Frontal cortex (tissue), 4 donors: ENCODE measurements at places on chromosomes 2 and 18.

- DNase-seq = no peak
These were observed 568 bp downstream of the TMEM131 start for GRCh38 chr2:97995026-97995733.

DNA sequence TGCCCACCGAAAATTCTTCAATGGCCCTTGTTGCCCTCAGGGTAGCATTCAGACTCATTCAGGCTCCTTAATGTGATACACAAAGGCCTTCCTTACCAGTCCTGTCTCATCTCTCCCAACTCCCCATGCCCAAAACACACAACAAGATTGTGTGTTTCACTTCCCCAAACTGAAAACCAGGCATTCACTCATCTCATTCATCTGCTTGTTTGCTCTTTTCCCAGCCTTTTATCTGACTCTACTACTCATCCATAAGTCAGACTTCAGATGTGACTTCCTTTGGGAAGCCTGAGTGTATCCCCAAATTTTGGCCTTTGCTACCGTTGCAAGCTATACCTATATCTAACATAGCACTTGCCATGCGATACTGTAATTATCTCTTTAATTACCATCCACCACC, 9.7 kb upstream of the SLC39A10 start:
- no peak for DNase-seq

DNA sequence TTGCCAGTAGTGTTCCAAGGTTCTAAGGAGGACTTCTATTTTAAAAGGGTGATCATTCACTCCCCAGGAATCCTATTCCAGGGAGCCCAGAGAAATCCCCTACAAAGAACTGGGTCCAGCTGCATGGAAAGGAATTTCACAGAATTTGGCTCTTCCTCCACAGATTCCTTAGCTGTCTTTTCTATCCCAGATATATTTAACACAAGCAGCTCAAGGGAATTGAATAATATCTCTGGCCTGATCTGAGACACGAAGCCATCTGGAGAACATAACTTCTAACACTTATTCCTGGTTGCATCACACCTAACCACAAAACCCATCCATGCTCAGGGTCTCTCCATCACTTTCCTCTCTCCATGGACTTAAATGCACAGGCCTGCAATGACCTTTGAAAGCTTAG, 306.7 kb upstream of the ACVR2A start:
- DNase-seq = no peak

DNA sequence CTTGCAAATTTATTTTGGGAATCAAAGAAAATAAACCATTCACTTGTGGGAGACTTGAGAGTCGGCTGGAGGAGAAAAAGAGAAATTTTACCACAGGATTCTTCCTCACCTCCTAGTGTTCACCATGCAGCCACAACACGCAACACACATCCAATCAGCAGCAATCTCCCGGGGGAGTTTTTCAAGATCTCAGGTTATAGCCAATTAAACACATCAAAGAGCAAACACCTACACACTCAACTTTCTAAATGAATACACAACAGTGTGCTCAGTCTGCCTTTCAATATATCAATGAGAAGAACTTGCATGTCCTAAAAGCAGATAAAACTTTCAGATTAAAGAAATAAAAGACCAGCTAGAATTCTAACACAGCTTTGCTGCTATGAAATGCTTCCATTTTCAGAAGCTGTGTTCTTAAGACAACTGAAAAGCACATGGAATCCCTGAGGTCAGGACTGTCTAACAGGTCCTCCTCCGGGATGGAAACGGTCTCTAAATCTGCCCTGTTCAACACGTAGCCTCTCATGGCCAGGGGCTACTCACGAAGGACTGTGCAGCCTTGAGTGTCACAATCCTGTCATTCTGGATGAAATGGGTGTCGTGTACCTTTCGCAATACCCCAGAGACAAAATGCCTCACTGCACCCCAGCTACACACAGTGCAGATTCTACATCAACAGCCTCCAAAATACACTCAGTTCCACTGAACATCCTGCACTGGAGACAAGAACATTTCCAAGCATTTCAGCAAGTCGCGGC, 84.2 kb downstream of the ZNF516 start:
- DNase-seq = no peak

DNA sequence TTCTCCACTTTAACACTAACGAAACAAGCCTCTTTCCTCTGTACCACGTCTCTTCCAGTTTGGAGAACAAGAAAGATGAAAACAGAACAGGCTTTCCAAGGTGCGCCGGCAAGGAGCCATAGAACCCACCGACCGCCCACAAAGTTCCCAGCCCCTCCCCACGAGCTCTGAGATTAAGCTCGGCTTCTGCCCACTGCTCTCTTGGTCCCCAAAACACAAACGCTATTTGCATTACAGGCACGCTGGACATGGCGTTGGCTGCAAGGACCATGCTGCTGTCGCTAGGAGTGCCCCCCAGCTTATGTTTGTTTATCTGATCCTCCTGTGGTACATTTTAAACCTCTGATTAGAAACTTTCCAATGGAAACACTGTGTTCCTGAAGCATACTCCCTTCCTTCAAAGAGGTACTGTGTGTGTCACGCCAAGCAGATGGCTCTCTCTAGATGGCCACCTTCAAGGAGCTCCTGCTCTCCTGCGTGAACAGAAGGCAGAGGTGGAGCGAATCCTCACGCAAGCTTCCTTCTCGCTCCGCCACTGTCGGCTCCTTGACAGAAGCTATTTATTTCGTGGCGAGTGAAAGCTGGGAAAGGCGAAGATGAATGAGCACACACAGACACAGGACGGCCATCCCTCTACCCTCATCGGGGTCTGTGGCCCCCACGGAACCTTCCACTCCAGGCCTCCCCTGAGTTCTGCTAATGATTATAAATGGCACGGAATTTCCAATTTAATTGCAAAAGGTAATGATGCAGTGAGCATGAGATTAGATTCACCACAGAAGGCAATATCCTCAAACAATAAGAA, 166.2 kb downstream of the EIPR1 start:
- DNase-seq = no peak

GRCh38 chr2:168072626-168073303, 174.6 kb downstream of the STK39 start:
- DNase-seq = no peak

DNA sequence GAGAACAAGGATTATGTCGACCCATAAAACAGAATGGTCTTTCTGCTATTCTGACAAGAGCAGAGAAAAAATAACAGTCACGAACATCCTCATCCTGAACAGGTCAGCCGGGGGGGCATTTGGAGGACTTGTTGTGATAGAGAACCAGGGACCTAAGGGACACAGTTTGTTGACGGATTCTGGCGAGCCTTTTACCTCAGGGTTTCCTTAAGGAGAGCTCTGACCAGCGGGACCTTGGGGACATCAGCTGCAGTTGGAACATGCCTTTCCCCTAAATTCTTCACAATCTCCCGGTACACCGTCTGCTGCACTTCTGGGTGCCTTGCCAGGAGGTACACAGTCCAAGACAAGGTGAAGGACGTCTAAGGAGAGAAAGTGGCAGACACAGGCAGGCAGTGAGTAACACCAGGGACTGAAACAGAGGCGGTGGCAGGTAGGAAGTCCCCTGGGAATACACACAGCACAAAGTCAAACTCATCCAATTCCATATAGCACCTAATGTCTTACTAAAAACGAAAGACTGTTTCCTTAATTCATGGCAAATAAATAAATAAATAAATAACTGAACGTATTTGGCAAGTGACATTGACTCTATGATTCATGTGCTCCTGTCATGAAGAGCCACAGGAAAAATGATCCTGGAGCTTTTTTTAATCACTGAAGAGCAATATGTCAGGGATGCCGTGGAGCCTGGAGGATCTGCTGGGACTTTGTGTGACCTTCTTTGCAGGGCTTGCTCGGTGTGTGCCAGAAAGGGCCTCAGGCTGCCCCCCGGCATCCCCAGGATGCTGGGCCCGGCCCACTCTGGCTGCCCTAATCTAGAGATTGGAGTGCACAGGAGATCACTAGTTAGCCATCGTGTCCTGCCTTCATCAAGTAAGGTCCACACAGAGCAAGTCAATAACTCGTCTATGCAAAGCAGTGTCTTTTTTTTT, 24.7 kb downstream of the CYP27C1 start:
- no peak for DNase-seq

GRCh38 chr2:221412978-221413377, 159.1 kb downstream of the EPHA4 start:
- DNase-seq = no peak
